ENCODE measurements at places on chromosomes 16 and 17.

DNA sequence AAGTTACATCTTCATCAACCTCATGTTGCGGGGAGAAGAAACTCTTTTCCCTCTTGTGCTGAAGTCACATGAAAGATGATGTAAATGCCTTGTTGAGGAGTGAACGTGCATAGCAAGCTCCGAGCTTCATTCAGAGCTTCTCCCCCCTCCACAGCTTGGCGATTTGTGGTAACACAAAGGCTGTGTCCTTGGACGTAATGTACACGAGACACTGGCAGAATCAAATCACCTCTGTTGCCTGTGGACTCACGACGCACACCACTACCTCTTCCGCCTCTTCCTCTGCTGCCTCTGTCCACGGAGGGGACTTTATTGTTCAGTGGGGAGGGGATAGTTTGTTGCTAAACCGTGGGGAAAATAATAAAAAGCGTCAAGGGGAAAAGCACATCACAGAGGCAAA, 54.9 kb upstream of the CHMP6 start:
- no peak for DNase-seq

DNA sequence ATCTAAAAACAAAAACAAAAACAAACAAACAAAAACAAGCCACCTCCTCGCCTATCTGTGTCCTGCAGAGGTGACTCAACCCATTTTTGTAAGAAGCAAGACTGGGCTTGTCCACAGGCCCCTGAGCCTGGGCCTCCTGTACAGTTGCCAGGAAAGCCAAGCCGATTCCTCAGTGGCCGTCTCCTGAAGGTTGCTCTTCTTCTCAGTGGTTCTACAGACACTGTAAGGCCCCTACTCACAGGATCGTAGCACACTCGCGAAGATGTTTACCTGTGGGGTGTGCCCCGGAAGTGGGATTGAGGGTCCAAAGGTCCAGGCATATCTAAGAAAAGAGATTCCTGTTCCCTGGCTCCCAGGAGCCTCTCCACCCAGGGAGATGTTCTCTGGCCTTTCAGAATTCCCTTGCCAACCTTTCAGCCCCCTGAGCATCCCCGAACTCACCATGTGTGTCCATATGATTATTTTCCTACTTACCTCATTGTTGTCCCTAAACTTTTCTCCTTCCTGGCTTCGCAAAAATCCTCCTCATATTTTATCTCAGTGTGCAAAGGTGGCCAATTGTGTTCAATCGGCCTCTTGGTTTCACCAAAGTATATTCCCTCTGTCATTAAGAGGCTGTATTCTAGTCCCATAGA, 7.5 kb upstream of the CES3 start:
- DNase-seq = no peak

DNA sequence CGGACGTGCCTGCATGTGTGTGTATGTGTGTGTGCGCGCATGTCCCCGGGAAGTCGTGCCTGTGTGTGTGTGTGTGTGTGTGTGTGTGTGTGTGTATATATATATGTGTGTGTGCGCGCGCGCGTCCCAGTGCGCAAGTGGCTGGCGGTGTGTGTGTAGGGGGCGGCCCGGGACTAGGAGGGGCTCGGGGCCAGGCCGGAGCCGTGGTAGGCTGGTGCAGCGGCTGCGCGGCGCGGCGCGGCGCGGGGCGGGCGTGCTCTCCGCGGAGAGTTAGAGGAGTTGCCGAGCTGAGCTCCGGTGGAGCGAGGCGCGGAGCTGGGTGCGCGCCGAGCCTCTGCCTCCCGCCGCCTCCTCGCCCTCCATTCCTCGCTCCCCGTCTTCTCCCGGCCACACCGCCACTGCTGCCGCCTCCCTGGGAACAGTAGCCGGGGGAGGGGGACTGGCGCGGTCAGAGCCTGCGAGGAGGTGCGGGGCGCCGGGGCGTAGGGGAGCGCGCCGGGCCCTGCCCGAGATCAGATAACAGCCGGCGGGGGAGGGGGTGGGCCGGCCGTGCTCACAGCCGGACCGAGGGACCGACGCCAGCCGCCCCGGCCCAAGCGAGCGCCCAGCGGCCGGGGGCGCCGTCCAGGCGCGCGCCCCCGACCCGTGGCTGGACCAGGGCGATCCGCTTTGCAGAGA, at the start of gene KCNJ12:
Gene KCNJ12, plus strand, starts transcription at position 277 of the 678 bp plus-strand sequence. CDS start 38,986 bp downstream, outside the sequence.
- DNase-seq = peak; percentile 71

GRCh38 chr17:81094509-81095382, 59.8 kb downstream of the BAIAP2 start:
- DNase-seq = no peak

DNA sequence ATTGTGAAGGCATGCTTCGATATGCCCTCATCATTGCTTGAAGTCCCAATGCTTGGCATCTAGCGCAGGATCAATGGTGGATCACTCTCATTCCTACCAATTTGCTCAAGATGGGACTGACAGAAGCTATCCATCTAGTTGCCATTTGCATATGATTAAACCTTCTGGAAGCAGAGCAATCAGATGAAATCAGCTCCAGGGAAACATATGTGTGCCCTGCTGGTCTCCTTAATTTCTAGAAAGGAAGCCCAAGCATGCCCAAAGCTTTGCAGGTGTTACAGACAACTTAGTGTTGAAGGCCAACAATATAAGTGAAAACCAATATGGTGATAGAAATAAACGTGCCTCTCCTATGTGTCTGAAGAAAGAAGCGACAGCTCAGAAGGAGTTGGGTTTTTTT, 350.0 kb upstream of the ERCC4 start:
- DNase-seq = no peak

GRCh38 chr17:39239640-39240314, 14.0 kb upstream of the STAC2 start:
- peak; percentile 47 for DNase-seq

DNA sequence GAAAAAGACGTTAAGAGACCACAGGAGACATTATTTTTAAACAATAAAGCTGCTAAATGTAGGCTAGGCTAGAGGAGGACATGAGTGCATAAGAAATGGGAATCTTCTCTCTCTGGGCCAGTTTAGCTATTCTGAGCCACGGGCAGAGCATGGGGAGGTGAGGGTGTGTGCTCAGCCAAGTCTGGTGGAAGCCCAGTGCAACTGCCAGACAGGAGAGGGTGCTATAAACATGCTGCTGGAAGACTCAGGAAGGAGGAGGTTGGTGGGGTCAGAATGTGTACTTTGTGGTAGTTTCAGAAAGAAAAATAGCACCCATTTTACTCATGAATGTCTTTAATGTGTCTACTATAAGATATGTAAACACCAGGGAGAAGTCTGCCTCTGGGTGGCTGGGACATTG, 5.9 kb upstream of the SDK2 start:
- no peak for DNase-seq

- DNase-seq = no peak
Measured at GRCh38 chr16:50761267-50761666, 19.4 kb downstream of the CYLD start.

- DNase-seq = no peak
Measured at GRCh38 chr17:6134721-6135120, 64.5 kb downstream of the WSCD1 start.

DNA sequence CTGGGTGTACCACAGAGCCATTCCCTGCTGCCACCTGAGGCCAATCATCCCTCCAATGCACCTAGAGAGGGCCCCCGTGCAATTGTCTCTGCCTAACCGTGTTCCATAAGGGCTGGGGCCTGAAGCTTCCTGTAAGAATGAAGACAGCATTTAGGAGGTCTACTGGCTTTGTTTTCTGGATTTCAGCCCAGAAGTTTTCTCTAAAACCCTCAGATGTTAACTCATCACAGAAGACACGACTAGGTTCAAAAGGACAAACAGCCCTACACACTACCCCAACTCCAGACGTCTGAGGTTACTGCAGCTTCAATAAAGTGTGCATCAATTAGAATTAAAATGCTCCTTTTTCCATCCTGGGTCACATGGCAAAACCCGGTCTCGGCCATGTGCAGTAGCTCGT, 10.8 kb upstream of the DRG2 start:
- DNase-seq = no peak

DNA sequence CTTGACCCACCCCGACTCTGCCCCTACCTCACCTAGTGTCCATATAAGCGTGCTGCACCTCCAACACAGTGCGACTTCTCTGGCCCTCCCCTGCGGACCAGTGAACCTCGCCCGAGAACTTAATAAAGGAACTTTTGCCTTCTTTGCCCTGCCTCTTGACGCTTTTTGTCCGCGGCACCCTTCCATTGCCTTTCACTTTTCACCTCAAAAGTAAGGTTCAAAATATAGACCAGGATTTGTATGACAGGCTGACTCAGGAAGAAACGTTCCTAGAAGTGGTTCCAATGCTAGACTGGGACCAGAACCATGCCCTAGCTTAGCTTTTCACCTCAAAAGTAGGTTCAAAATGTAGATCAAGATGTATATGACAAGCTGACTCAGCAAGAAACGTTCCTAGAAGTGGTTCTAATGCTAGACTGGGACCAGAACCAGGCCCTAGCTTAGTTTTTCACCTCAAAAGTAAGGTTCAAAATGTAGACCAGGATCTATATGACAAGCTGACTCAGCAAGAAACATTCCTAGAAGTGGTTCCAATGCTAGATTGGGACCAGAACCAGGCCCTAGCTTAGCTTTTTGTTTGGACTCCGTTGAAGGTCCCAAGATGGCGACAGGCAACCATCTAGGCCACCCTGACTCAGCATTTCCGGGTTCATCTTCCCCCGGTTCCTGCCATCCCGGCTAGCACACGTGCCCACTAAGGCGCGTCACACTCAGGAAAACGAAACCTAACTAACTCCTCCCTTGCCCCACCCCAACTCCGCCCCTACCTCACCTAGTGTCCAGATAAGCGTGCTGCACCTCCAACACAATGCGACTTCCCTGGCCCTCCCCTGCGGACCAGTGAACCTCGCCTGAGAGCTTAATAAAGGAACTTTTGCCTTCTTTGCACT, 51.0 kb upstream of the TMEM97 start:
- DNase-seq = no peak

GRCh38 chr16:66905633-66906539, 12.8 kb downstream of the CDH16 start:
- peak; percentile 87 for DNase-seq

DNA sequence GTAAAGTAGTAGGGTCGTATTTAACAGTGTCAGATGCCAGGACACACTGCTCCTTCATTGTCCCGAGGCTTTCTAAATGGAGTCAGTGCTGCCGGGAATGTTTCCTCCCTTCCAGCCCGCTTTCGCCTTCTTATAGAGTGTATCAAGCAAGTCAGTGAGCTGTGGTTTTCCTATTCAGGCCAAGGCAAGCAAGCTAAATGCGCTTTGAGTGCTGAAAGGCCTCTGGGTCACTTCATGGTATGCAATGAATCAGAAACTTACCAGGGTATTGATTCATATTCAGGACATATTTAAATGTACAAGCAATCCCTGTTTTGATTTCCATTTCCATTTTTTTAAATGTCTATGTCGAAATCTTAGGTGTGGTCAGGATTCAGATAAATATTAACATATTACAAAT, 327.9 kb upstream of the SOX9 start:
- DNase-seq = no peak

DNA sequence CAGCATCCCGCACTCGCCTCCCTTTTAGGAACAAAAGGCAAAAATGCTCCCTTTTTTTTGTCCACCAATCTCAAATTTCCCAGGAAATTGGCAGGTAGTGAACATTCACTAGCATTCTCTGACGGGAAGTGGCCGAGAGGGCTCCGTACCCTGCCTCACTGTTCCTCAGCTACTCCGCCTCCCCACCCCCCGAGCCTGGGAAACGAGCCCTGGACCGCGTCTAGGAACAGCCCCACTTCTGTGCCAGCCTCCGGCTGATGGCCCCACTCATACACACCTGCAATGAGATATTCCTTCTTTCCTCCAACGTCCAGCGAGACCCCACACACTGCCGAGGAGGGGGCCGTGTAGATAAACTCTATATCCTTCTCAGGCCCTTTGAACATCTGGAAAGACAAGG, 30.0 kb upstream of the USP36 start:
- DNase-seq = no peak

DNA sequence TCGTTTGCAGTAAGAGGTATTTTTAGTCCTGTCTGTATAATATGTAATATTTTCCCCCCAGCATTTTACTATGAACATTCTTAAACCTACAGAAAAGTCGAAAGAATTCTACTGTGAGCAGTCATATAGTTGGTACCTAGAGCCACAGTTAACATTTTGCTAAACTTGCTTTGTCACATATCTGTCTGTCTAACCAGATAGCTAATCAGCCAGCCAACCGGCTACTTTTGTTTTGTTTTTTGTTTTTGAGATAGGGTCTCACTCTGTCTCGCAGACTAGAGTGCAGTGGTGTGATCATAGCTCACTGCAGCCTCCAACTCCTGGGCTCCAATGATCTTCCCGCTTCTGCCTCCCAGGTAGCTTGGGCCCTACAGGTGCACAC, 73.3 kb downstream of the ABCC1 start:
- DNase-seq = no peak

GRCh38 chr16:84449156-84450140, 55.0 kb downstream of the MEAK7 start:
- DNase-seq = no peak

DNA sequence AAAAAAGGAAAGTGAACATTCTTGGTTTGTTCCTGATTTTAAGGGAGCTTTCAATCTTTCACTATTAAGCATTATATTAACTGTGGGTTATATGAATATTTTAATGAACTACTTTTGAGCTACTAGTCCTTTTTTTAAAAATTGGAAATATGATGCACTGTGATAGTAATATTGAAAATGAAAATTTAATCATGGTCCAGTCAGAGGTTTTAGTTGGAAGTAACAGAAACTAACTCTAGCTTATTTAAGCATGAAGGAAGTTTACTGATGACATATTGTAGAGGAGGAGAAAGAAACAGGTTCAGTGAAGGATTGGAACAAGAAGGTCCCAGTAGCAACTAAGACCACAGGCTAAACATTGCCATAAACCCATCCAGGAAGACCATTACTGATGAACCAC, 20.8 kb upstream of the TMIGD1 start:
- DNase-seq = no peak

GRCh38 chr17:16962804-16963203, 9.1 kb downstream of the TNFRSF13B start:
- DNase-seq = no peak

GRCh38 chr17:10574324-10574723, 24.9 kb upstream of the MYH2 start:
- no peak for DNase-seq

GRCh38 chr16:48611329-48612137, 1.6 kb upstream of the N4BP1 start:
- no peak for DNase-seq

- DNase-seq = no peak
Measured at GRCh38 chr16:2372684-2373083, 32.2 kb upstream of the ABCA3 start.

GRCh38 chr17:61507383-61508066, 55.3 kb downstream of the TBX4 start:
- no peak for DNase-seq
